Stimulated activated CD4-positive, alpha-beta T cell treated with anti-CD3 and anti-CD28 coated beads, Interleukin-2, amount 100 ng/mL, for 24 hours (primary cell): ENCODE measurements at places on chromosomes 1 and 21.

GRCh38 chr1:116382321-116382720 is 9.3 kb downstream of the ATP1A1 start:
- DNase-seq: no peak

DNA sequence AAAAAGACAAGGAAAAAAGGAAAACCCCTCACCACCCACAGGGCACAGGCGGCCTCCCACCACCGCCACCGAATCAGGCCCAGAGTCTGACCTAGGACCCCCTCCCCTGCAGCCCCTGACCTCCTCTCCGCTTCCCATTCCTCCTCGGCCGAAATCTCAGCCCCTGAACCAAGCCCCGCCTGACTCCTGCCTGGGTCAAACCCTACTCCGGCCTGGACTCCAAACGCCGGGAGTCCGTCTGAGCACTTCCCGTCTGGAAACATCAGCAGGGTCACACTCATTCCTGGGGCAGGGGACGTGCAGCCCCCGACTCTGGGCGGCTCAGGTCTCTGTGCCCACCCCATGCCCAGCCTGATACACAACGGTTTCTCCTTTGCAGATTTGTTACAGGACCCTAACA is 26.4 kb upstream of the SUMO3 start:
- no peak for DNase-seq

- no peak for DNase-seq
These were observed 58.8 kb downstream of the RAB3GAP2 start for GRCh38 chr1:220213382-220213983.

DNA sequence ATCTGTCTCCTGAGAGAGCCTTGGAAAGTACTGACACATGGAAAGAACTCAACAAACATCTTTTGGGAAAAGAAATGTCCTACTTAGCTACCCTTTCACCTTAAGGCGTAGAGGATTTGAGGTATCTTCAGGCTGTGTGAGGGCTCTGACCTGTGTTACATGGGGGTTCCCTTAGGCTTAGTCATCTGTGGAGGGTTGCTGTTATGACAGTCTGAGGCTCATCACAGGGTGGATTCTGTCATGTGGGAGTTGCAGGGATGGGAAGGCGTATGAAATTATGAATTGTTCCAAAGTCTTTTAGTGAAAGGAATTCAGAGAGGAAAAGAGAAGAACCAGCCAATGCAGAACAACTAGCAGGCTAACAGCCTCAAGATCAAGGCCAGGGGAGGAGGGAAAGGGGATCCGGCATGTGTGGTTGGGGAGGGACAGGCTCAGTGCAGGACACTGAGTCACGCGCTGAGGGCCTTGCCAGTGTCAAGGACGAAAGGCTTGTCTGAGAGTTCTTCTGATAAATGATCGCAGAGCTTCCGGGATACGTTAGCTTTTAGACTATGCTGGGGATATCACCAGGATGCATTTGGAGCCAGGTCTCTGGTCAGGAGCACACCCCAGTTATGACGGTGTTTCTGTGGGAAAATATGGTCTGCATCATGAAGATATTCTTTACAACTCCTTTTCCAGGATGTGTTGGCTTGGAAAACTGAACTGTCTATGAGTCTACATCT is 24.6 kb upstream of the PLA2G2C start:
- DNase-seq: no peak

GRCh38 chr1:64471218-64472039 is 1.5 kb downstream of the CACHD1 start:
- peak; percentile 24 for DNase-seq

GRCh38 chr21:21030311-21030710 is 32.1 kb downstream of the NCAM2 start:
- no peak for DNase-seq

DNA sequence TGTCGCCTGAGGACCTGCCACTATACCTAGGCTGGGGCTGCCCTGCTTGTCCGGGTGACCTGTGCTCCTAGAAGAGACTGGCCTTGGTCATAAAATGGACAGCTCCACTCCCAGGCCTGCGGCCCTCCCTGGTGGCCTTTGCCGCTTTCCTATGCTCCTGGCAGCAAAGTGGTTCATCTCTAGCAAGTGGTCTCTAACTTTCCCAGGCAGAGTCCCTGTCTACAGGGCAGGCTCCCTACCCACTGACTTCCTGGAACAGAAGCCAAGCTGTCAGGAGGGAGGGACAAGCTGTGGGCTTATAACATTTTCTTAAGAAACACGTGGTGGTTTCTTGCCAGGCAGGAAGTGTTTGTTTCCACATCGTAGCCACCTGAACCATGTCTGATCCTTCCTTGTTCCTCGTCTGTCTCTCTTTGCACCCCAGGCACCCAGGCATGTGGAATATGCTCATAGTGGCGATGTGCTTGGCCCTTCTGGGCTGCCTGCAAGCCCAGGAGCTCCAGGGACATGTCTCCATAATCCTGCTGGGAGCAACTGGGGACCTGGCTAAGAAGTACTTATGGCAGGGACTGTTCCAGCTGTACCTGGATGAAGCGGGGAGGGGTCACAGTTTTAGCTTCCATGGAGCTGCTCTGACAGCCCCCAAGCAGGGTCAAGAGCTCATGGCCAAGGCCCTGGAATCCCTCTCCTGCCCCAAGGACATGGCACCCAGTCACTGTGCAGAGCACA is 10.1 kb downstream of the H6PD start:
- DNase-seq: no peak

DNA sequence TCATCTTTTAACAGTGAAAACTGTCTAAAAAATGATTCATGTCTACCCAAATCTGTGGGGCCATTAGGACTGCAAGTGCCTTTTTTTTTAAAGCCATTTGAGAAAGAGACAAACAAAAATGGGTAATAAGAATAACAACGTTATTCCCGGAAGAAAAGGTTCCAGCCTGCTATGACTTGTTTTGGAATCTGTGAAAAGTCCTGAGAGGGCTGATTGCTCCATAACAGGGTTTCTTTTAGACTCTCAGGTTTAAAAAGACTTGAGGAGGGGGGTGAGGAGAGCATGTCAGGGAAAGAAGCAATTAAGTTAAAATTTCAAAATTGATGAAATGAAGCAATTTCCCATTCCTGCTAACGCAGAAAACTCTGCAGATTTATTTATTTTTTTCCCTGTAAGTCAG is 56.4 kb downstream of the CACHD1 start:
- DNase-seq: no peak

- peak; percentile 75 for DNase-seq
These were observed 5.7 kb downstream of the GJB3 start for GRCh38 chr1:34786521-34787325.

DNA sequence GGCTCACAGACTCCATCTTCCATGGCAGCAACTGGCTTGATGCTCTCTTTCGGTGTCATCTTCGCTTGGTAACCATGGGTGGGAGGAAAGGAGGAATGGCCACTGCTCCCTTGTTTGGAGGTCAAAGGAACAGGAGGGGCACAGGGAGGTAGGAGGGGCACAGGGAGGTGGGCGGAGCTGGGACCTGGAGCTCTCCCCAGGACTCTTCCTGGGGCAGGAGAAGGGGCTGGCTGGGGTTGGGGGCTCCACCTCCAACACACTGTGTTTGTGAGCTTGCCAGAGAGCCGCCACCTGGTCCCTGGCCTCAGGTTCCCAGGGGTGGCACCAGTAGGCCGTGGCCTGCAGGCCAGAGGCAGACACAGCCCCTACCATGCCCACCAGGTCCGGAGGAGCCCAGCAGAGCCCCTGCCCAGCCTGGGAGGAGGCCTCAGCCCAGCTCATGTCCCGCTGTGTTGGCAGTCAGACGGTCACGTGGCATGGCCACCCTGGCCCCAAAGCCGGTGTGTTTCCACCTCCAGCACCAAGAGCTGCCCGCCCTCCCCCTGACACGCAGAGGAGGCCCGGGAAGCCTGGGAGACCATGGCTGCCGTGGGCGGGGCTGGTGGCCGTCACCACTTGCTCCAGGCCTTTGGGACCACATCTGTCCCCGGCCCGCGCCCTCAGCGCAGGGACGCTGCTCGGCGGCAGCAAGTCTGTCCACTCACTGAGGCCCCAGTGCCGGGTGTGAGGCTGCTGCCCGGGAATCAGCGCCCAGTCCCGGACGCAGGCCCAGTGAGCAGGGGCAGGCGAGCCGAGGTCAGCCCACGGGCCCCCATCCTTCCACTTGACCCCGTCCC is 73.9 kb downstream of the MORN1 start:
- DNase-seq: no peak

DNA sequence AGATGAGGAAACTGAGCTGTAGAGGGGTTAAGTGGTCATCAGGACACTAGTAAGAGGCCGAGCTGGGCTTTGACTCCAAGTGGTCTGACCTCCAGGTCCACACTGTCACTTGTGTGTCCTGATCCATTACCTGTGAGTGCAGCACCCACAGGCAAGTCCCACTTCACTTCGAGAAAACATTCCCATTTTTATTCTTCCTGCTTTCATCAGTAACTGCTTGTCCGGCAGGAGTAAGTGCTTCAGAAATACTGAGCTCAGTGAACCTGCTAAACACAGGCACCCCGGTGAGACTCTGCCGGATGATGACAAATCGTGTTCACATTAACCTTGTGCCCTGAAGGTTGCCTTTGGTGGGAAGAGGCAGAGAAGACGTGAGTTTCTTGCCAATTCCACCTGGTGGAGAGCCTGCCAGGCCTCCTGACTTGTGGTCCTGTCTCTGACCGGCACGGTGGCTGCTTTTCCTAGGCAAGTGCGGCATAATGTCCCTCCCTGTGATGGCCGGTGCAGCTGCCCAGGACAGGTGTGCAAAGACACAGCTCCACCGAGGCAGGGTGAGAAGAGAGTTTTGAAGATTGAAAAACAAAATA is 29.4 kb downstream of the ZBTB18 start:
- DNase-seq: no peak

- no peak for DNase-seq
These were observed 18.5 kb downstream of the UBE2G2 start for GRCh38 chr21:44783020-44783696.

- no peak for DNase-seq
These were observed 341.9 kb downstream of the PTBP2 start for GRCh38 chr1:97063532-97063931.

GRCh38 chr1:4762146-4762545 is 107.7 kb downstream of the AJAP1 start:
- no peak for DNase-seq

GRCh38 chr1:40161125-40161887 is at the start of gene RLF:
RLF (plus strand) TSS chr1:40161387; CDS start chr1:40161400, 13 bp downstream.
- peak; percentile 97 for DNase-seq

- no peak for DNase-seq
These were observed 658.6 kb upstream of the CAMK1G start for GRCh38 chr1:208924928-208925327.

DNA sequence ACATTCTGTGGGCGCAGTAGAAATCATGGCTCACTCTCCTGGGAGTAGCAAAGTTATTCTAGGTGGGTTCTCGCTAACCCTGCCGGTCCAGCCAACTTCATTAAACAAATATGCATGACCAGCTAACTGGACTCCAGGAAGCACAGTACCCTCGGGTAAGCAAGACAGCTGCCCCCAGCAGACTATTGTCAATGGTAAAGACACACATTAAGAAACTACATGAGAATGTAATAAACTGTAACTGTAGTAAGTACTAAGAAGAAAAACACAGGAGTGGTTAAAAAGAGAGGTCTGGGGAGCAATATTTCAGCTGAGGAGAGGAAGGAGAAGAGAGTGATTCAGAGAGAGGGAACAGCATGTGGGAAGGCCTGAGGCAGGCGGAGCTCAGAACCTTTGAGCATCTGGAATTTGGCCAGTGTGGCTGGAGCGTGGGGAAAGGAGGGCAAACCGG is 7.4 kb downstream of the SLC2A5 start:
- DNase-seq: no peak

DNA sequence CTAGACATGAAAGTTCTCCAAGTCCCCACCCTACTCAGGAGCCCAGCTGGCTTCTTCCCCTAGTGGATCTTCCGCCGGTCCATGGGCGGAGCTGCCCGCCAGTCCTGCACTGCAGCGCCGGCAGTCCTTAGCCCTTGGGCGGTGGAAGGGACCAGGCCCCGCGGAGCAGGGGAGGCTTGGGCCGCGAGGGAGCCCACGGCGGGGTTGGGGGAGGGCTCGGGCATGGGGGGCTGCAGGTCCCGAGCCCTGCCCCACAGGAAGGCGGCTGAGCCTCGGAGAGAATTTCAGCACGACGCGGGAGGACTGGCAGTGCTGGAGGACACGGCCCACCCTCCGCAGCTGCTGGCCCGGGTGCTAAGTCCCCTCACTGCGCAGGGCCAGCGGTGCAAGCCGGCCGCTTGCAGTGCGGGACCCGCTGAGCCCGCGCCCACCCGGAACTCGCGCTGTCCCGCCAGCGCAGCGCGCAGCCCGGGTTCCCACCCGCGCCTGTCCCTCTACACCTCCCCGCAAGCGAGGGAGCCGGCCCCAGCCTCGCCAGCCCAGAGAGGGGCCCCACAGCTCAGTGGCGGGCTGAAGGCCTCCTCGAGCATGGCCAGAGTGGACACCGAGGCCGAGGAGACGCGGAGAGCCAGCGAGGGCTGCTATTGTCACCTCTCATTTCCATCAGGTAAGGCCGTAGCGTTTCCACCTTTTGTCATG is 1398.6 kb downstream of the MRPL39 start:
- no peak for DNase-seq

GRCh38 chr1:212700892-212701819 is 1.5 kb upstream of the BATF3 start:
- peak; percentile 41 for DNase-seq

DNA sequence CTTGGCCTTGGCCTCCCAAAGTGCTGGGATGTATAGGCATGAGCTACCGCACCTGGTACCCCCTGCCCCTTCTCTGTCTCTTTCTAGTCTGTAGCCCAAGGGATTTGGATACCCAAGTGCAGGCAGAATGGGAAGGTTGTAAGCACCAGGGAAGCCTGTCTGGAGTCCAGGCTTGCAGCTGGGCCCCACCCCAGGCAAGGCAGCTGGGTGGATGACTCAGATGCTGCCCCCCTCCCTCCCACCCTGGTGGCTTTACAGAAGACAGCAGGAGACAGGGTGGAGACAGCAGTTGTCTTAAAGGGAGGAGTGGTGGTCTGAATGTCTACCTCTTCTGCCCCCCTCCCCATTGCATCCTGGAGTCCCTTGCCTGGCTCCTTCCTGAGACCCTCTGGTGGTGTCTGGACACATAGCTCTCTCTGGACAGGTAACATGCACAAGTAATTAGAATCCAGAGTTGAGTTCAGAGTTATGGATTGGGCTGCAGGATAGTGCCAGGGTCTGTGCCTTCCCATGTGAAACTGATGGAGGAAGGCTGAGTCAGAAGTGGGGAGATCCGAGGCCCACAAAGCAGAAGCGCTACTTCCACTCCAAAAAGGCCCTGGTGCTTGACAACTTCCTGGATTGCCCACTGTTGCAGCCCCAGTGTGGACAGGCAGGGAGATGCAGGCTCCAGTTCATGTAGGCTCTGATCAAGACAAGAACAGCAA is 5.1 kb downstream of the LMNA start:
- no peak for DNase-seq

GRCh38 chr21:28160378-28160777 is 832.3 kb downstream of the LTN1 start:
- DNase-seq: no peak

- DNase-seq: no peak
These were observed 300.8 kb downstream of the RRAGC start for GRCh38 chr1:38558500-38559445.

GRCh38 chr1:241716915-241717656 is 65.0 kb downstream of the WDR64 start:
- no peak for DNase-seq

GRCh38 chr1:59856725-59857338 is 42.1 kb downstream of the HOOK1 start:
- DNase-seq: no peak
